ENCODE measurements at places on chromosomes 11 and 22. TPM values are rescaled to one million over a fixed set of nuclear protein-coding genes. Genes with fewer than 3 reads are reported as not detected.
A peak's percentile ranks its signal among the peaks of the same experiment; 100 is the strongest.

The ZBTB16 gene
- total RNA-seq: 53.7 TPM

The TUB gene
- under 0.01 TPM for total RNA-seq

The ANGPTL5 gene
- total RNA-seq: not detected

The TEX12 gene
- not detected for total RNA-seq

The ANO9 gene
- 9.2 TPM for total RNA-seq

The CRACR2B gene
- 6.4 TPM for total RNA-seq

The RBMXL2 gene
- not detected for total RNA-seq

The CALCA gene
- total RNA-seq: not detected

The MYO18B gene
- total RNA-seq: not detected

The RHOG gene
- 5.6 TPM for total RNA-seq

The SLC43A1 gene
- 1.2 TPM for total RNA-seq

The MUC2 gene
- not detected for total RNA-seq

- peak; percentile 73 for DNase-seq
Observed at GRCh38 chr11:18243783-18244362, 4.6 kb downstream of the SAA2 start.

DNA sequence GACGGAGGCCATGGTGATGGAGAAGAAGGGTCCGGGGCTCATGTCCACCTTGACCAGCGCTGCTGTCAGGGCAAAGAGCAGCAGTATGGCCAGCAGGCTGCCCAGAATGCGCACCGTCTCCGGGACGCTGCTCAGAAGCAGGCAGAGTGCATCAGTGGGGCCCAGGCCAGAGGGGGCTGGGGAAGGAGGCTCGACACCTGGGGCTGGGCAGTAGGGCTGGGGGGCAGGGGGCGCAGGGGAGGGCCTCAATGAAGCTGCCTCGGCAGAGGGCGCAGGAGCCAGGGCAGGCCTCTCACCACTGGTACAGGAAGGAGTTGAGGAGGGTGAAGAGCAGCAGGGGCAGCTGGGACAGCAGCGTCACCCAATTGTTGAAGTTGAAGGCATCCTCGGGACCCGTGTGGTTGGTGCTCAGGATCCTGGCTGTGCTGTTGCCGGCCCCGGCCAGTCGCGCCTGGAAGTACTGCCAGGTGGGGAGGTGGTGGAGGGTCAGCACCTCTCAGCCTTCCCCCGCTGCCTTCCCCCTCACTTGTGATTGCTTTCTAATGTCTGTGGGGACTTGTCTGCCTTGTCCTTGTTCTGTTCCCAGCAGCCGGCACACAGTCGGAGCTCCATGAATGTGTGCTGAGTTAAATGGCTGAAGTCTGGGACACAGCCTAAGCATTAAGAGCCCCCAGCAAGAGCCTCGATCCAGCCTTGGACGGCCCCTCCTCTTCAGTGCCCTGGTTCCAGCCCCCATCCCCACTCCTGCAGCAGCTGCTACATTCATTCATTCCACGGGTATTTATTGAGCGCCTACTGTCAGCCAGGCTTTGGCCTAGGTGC, 2.3 kb downstream of the SLC29A2 start:
- DNase-seq: no peak

- DNase-seq: no peak
Observed at GRCh38 chr11:132607575-132607974, 924.7 kb downstream of the OPCML start.

DNA sequence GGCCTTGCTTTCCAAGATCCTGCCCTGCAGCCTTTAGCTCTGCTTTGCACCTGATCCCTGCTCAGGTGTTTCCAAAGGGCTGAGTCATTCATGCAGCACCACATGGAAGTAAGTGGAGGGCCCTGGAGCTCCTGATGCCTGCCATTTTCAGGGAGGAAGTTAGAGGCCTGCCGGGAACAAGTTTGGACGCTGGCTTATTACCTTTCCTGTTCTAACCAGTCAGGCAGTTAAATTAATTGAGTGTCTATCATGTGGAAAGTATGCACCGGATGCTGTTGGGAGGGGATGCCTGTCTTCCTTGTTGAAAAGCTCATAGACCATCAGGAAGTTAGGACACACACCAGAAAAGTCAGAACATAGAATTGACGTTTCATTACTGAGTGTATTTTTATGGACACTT, 73.7 kb upstream of the PLET1 start:
- DNase-seq: peak; percentile 62

- no peak for DNase-seq
Observed at GRCh38 chr11:111329306-111330204, 31.2 kb downstream of the POU2AF3 start.

DNA sequence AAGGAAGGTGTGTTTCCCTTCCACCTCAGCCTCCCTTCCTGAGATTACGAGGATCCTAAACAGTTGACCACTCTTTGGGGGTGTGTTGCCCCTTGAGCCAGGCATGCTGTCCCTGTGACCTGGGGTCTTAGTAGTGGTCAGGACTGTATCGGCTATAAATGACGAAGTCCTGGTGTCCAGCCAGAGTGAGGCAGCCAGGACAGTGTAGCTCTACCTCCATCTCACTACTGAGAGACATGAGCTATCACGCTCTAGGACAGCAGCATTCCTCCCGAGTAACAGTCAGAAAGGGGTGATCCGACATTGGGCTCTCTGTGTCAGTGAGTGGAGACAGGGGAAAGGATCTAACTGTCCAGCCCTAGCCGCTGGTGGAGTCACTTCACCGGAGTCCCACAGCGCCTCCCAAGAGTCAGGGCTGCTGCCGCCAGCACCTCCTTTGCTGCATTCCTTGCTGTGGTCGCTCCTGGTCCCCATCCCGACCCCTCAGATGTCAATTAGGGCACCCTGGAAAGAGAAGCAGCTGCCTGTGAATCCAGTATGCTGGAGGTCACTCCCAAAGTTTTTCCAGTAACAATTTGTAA, 3.3 kb upstream of the B3GNT6 start:
- DNase-seq: no peak

DNA sequence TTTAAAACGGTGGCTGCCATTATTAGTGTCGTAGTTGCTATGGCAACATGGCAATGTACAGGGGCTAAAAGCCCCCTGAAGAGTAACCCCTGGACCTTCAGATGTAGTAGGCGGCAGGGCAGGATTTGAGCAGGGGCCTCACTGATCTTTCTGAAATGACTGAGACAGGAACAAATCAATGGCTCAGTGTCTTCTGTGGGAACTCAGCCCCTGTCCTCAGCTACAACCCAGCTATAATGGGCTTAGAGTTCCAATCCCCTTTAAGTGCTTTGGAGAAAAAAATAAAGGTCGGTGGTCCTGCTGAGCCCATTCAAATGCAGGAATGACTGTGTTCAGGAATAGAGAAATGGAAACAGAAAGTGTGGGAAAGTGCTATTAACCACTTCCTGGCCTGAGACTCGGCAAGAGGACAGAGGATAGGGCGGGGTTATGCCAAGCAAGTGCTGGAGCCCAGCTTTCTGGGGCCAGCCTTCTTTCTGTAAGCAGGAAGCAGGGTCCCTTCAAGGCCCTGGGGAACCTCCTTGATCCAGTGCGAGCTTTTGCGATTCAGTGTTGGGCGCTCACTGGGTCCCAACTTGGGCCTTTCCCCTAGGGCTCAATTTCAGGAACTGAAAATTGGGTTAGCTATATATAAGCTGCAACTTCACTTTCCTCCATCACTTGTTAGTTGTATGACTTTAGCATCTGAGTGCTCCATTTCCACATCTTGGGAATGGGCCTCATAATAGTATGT, 6.1 kb upstream of the CD82 start:
- DNase-seq: no peak

DNA sequence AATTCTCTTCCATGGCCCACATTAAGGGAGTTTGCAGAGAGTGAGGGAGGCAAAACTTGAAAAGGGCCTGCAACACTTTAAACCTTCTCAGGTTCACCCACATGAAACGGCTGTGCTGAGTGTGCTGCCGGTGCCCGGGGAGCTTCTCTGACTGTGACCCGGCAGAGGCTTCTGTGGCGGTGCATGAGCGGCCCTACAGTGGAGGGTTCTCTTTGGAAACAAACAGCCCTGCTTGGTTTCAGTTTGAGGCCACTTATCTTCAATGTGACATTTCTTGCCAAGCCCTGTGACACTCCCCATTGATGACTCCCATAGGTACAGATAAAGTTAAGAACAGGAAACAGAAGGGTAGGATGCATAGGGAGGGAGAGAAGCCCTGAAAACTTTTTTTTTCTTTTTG, 31.8 kb downstream of the FAM118A start:
- no peak for DNase-seq

GRCh38 chr11:113189909-113190667, 124.3 kb upstream of the TTC12 start:
- no peak for DNase-seq

- DNase-seq: no peak
Observed at GRCh38 chr22:23753385-23753784, 840 bp downstream of the VPREB3 start.

DNA sequence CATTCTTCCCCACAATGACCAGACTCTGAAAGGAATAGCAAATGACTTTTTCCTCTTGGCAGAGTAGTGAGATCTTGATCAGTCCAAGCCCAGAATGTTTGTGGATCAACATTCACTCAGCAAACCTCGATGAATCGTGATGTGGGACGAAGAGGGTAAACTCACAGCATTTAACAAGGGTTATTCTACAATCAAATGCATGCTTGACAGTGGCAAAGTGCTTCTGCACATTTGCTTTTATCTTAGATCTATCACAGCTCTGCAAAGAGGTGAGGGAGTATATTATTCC, 31.8 kb downstream of the TMPRSS5 start:
- DNase-seq: no peak

GRCh38 chr22:39179401-39179827, 26.9 kb upstream of the CBX7 start:
- no peak for DNase-seq

DNA sequence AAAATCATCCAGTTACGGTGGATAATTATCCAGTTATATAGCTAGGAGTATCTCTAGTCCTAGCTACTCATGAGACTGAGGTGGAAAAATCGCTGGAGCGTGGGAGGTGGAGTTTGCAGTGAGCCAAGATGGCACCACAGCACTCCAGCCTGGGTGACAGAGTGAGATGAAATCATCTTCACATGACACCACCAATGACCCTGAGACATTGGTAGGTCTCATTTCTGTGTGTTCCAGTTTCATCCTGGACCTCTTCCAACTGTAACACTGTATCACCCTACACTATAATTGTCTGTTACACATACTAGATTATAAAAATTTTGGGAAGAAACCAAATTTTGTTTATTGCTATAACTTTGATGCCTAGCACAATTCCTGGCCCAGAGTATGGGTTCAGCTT, 446.8 kb downstream of the TMEM135 start:
- no peak for DNase-seq

GRCh38 chr11:61861634-61862033, 29.7 kb downstream of the FADS3 start:
- DNase-seq: no peak

DNA sequence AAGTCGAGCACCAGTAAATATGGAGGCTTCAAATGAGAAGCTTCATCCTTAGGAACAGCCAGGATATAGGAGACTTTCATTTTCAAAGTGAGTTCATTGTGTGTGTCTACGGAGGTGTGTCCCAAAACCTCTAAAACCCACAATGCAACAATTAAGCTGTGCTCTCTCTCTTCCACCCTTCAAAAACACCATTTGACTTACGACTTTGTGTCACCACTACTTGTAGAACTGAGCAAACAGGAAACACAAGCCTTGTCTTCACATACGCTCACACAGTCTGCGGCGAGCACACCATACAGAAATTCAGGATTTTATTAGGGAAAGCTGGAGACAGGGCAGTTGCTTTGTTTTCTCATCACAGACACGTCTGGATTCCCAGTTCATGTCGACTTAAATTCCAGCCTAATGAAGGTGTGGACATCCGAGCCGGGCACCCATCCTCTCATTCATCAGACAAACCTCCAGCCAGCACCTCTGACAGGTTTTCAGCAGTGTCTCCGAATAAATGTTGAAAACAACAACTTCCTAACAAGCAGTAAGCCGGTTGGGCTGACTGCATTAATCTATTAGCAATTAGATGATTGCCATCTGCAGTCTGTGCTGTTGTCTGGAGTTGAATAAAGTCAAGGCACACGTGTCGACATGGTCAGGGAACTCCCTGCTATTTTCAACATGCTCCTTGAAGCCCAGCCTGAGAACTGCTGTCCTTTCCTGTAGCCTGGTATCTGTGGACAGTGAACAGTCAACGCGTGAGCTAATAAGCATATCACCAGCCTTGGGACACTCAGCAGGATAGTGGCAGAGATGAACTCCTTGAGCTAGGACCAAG, 1411.1 kb downstream of the BRD1 start:
- no peak for DNase-seq

DNA sequence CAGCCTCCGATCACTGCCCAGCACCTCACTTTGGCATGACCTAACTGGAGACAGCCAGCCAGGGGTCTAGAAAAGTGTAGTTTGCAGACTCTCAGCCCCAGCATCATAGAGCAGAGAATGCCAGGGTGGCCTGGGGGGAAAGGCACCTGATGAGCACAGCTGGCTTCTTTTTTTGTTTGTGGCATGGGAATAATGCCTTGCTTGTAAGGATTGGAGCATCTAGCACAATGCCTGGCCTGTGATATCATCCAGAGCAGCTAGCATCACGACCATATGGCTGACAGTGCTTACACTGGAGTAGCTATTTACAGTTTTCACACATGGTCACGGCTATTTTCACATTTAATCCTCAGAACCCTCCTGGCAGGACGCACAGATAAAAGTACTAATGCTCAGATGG, 594.8 kb upstream of the B3GAT1 start:
- DNase-seq: no peak

DNA sequence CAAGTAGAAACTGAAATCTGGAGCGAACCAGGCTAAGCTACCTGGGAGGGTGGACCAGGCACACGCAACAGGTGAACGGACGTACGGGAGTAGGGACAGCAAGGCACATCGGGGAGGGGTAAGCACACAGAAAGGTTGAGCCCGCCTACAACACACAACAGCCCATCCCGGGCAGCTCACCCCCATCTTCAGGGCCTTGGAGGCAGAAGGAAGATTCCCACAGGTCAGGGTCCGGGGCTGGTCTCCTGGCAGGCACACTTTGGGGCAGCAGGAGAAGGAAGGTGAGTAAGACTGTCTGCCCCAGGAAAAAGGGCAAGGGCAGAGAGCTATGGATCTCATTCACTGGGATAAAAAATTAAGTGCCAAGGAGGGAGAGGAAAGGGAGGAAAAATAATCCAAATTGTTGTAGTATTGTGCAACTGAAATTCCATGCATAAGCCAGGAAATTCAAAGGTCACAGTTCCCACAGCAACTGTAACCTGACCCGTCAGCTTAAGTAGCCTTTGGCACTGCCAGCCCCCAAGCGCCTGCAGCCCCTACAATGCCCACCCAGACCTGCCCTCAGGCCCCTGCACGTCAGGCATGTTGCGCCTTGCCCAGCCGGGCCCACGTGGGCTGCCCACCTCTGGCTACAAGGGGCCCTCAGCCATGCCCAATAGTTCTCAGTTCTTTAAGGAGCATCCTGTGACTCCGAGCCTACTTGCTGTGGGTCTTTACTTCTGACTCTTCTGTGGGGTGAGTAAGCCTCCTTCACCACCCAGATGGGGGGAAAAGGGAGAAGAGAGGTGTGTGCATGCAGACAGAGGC, 51.8 kb downstream of the MICAL3 start:
- peak; percentile 94 for DNase-seq

DNA sequence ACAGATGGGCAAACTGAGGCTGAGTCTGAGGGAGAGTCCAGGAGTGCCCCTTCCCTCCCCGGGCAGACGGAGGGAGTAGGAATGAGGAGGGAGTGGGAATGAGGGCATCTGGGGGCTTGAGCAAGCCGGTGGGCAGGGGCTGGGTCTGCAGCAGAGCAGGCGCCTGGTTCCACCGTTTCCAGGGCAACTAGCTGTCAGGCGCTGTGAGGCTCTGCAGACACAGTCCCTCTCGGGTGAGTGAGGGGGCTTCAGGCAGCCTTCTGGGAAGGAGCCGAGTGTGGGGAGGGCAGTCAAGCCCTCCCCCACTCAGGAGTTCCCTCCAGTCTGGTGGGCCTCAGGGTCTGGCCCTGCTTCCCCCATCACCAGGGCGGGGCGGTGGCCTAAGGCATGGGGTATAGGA, 19.0 kb downstream of the TMEM258 start:
- no peak for DNase-seq

- DNase-seq: no peak
Observed at GRCh38 chr22:35359380-35360065, 21.4 kb upstream of the HMOX1 start.
